ENCODE measurements at places on chromosomes 16 and 17.
A peak's percentile ranks its signal among the peaks of the same experiment; 100 is the strongest.

- DNase-seq: peak; percentile 21
These were observed 2.0 kb downstream of the CORO7 start for GRCh38 chr16:4414187-4414917.

GRCh38 chr16:11796227-11797165, 562 bp downstream of the ZC3H7A start:
- DNase-seq: peak; percentile 80

- no peak for DNase-seq
These were observed 68.7 kb downstream of the AIPL1 start for GRCh38 chr17:6366221-6366666.

GRCh38 chr17:74114881-74115470, 88.5 kb upstream of the RPL38 start:
- no peak for DNase-seq

- DNase-seq: no peak
These were observed 5.1 kb downstream of the PRSS8 start for GRCh38 chr16:31130336-31130891.
